ENCODE measurements at places on chromosomes 3 and 15.
A peak's percentile ranks its signal among the peaks of the same experiment; 100 is the strongest.

GRCh38 chr3:120460181-120460790, 9.5 kb upstream of the FSTL1 start:
- DNase-seq, result no peak

DNA sequence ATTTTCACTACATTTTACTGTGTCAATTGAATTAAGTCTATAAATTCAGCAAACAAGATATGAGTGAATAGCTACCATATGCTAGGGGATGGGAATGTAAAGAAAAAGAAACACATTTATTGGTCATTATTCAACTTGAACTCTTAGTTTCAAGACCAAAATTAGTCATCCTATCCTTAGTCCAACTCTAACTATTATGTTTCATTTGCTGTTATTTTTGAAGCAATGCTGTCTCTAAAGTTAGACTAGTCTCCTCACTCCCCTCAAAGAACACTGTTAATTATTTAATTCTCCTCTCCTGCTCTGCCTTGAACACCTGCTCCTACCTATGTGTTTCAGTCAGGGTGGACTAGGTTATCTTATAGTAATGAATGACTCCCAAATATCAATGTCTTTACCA, 920.9 kb downstream of the TUSC7 start:
- DNase-seq, result no peak

- no peak for DNase-seq
These were observed 66.9 kb upstream of the CSPG5 start for GRCh38 chr3:47645551-47645950.

GRCh38 chr3:138477120-138477519, 42.7 kb downstream of the ESYT3 start:
- DNase-seq, result no peak

DNA sequence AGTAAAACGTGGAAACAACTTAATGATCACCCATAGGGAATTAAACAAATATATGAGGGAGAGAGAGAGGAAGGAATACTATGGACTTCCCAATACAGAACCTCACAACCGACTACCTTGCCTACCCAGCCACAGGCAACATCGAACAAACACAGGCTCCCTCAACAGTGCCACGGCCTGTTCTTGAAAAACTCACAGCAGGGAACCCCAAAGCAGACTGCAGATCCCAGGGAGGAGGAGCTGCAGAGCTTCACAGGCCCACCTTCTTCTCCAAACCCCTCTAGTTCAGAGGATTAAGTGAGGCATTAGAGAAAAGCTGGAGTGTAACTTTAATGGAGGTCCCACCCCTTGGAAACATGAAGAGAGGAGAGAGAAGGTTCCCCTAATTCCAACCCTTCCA, 110.2 kb downstream of the ST8SIA2 start:
- DNase-seq, result no peak

DNA sequence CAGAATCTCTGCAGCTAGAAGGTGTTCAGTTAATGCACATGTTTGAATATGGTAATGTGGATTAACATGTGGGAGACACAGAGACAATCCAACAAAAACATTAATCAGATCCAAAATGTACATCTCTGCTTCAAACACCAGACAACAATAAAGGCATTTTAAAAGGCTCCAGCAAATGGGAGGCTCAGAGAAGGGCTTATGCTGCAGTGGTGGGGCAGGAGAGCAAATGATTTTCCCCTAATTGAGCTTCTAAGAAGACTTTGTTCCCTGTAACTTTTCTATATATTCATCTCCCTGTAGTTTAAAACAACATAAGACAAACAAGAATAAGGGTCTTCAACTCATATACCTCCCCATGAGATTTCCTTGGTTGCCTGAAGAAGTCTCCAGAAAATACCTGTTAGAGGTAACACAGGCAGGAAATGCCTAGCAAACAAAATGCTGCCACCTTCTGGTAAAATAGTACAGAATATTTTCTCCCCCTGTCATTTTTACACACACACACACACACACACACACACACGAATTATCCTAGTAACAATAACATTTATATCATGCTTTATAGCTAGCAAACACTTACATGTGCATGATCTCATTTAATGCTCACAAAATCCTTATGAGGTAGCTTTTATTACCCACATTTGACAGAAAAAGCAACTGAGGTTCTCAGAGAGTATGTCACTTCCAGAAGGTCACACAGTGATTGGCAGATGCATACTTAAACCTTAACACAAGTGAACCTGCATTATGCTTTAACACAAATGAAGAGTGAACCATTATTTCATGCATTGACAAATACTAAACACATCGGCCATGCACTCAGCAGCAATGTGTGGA, 123.4 kb upstream of the MB21D2 start:
- peak; percentile 4 for DNase-seq

- no peak for DNase-seq
These were observed 8.6 kb downstream of the SEMA6D start for GRCh38 chr15:47725906-47726305.

- DNase-seq, result peak; percentile 76
These were observed 126.7 kb downstream of the MYLK start for GRCh38 chr3:123757281-123757940.

DNA sequence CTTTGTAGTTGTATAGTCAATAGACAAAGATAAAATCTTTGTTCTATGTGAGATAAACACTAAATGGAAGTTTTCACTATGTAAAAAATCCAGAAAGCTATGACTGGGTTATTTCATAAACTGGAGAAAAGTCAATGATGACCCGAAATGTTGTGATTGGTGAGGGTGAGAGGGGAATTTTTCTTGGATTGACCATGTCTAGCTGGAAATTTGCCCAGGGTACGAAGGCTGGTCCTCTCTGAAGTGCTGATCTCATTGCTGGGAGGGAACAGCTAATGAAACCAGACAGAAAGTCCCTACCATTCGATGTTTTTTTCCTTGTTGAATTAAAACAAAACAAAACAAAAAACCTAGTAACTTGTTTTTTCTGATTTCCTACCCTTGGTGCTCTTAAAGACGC, 14.3 kb downstream of the TPRG1 start:
- DNase-seq, result no peak

- no peak for DNase-seq
These were observed 725.9 kb downstream of the TUSC7 start for GRCh38 chr3:117435506-117435905.

DNA sequence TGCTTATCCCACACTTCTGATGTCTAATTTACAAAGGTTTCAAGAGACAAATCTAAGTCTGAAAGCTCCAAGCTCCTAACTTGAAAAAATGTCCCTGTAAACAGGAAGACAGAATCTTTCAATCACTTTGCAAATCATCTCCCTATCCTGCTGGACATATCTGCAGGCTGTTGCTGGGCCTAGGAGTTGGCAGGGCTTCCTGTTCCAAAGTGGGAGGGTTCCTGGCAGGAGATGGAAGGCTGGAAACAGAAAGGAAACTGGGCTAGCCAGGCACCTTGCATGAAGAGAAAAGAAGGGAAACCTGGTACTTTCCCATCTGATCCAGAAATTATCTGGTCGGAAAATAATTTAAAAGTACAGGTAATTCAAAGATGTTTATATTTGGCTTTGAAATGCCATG, 227.3 kb upstream of the IL12A start:
- no peak for DNase-seq
